ENCODE measurements at places on chromosomes 2 and 18.

DNA sequence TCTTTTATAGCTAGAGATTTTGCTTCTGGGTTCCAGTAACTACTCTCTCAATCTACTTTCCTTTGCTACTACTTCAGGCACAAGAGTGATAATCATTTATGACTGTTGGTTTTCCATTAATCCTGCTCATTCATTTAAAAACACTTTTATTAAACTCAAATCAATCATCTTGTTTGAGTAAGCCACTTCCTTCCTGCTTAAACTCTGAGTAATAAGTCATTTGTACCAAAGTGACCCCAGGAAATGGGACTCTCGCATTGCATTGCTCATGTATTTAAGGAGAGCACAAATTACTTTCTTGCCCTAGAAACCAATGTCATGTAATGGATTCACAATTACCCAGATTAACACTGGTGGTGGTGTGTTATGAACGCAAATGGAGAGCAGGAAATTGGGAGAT is 270.7 kb upstream of the HNMT start:
- DNase-seq = no peak

- no peak for DNase-seq
Measured at GRCh38 chr2:229572507-229573271, 141.7 kb downstream of the DNER start.

DNA sequence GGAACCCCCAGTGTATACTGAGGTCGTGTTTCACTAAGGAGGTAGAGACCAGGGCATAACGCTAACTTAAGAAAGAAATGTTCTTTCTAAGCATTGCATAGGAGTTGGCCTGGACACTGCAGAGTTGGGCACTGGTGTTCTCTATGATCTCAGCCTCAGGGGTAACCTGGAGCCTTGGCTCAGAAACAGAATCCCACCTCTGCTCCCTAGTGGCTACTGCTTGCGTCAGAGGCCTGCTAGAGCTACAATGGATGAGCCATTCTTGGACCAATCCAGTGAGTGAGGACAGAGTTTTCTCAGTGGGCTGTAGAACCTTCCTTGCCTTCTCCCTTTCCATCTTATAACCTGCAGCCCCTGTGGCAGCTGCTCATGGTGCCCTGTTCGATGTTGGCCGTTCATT is 324.4 kb upstream of the CELF4 start:
- no peak for DNase-seq

DNA sequence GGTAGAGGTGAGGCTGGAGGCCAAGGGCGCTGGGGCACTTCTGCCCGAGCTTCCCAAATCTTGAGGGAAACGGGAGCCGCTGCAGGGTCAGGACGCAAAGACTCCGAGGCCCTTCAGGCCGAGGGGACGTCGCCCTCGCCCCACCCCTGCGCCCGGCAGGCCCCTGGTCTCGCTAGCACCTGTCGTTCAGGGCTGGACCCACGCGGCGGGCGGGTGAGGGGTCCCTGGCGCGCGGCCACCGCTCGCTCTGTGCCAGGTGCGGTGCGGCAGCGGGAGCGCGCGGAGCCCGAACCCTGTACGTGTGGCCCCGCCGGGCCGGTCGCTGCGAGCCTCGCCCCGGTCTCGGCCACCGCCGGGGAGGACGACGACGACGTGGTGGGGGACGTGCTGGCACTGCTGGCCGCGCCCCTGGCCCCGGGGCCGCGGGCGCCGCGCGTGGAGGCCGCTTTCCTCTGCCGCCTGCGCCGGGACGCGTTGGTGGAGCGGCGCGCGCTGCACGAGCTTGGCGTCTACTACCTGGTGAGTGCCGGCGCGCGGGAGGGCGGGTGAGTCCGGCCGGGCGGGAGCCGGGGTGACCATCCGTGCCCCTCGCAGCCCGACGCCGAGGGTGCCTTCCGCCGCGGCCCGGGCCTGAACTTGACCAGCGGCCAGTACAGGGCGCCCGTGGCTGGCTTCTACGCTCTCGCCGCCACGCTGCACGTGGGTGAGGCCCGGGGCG is 4.9 kb downstream of the ERFE start:
- no peak for DNase-seq

DNA sequence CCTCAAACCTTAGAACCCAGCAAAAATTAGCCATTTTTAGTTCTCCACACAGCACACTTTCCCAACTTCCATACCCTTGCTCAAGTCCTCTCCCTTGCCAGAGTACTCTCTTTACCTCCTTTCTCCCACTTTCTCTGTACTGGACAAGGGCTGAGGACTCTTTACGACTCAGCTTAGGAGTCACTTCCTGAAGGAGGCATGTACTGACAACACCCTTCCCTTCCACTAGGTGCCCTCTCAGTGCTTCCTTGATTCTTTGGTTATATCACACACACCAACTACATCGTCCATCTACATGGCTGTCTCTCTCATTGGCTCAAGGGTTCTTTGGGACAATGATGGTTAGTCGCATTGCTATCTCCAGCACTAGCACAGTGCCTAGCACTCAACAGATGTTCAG is 5.2 kb upstream of the C18orf63 start:
- peak; percentile 20 for DNase-seq

DNA sequence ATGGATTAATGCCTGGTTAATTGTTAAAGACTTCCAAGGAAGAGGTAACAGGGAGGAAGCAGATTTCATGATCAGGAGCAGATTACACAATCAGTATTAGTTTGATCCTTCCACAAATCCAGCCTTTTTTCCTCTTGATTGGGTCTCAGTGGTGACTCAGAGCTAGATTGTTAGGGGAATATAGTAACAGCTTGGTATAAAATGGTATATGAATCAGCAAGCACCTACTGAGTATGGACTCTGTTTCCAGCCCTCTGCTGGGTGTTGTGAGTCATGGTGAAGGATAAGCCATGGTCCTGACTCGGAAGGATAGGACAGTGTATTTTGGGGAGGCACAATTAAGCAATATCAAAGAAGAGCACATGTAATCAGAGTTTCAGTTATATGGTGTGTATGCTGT is 272.4 kb upstream of the DPP10 start:
- DNase-seq = no peak

- DNase-seq = no peak
Measured at GRCh38 chr2:173175222-173175621, 99.6 kb downstream of the MAP3K20 start.

DNA sequence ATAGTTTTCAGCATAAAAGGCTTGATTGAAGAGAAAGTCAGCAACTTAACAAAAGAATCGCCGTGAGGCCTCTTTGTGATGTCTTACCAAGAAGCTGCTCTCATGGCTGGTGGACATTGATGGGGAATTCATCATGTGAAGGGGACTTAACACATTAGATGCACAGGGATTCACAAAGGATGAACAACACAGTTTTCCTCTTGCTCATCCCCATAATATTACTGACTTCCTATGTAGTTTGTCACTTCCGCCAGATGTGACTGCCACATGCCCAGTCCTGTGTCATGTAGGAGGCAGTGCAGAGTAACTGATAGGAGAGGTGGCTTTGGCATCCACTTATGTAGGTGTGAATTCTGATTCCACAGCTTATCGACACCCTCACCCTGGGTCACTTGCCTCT is 232.6 kb upstream of the LYPD1 start:
- DNase-seq = no peak

DNA sequence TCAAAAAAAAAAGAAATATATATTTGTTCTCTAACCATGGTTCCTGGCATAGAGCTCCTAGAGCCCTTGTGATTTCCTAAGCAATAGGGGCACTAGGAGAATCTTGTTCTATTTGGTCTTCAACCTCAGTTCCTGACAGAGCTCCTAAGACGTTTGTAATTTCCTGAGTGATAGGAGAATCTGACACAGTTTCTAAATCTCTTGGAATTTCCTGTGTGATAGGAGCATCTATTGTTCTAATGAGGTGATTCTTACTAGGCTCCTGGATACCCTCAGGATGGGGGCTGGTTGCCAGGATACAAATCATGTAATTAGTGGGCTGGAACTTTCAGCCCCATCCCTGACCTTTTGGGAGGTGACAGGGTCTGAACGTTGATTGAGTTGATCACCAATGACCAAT is 245.8 kb downstream of the ZEB2 start:
- DNase-seq = no peak

- no peak for DNase-seq
Measured at GRCh38 chr2:219718066-219718465, 90.6 kb downstream of the SLC4A3 start.

DNA sequence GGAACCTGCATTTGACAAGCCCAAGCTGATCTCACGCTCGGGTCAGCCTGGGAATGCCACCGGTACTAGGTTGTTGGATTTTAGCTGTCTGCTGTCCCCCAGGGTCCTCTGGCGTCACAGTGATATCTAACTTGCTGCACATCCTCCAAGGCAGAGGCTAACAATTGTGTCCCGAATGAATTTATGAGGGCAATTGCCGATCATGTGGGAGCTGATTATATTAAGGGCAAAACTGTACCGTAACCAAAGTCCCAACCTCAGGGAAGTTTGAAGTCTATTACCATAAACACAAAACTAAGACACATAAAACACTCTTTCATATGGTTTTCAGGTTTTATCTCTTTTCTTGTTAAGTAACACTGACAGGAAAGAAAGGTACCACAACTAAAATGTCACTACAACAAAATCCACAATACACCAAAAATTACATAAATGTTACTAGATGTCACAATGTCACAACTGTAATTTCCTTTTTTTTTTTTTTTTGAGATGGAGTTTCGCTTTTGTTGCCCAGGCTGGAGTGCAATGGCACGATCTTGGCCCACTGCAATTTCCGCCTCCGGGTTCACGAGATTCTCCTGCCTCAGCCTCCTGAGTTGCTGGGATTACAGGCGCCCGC is 6.7 kb downstream of the UXS1 start:
- DNase-seq = no peak

DNA sequence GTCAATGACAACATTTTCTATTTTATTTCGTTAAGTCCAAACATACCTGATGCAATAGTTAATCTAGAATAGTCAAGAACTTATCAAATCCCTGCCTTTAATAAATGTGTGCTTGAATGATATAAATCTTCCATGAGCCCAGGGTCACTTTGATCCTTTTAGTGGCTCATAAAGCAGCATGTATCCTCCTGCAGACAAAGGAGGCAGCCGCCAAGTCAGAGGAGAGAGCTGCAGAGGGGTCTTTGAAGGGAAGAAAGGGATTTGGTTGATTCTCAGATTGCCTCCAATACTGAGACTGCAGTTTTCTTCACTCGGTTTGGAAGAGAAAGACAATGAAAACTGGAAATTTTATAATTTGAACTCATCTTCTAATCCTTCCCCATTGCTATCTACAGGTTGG is 378.4 kb upstream of the PIK3C3 start:
- DNase-seq = no peak

- no peak for DNase-seq
Measured at GRCh38 chr2:202378001-202378400, 1.9 kb downstream of the BMPR2 start.

DNA sequence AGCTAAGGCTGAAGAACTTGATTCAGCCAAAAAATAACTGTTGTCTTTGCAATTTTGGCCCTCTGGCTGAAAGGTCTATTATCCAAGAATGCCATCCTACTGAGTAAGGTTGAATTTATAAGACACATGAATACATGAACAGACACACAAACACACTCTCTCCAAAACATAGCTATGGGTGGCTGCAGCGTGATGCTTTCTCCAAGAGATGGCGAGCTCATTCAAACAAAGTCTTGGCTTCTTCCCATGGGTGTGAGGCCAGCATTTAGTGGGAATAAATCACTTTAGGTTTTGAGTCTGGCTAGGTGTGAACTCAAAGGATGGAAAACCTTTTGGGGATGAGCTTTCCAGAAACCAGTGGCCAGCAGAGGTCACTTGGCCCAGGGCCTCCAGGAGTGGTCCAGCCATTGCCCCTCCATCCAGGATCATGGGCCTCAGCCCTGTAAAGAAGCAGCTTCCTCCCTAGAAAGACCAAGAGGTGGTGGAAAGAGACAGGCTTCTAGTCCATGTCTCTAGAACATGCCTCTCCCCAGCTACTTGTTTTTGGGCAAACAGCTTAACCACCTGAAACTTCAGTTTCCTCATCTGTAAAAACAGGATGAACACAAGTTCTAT is 11.0 kb upstream of the OSR1 start:
- no peak for DNase-seq

DNA sequence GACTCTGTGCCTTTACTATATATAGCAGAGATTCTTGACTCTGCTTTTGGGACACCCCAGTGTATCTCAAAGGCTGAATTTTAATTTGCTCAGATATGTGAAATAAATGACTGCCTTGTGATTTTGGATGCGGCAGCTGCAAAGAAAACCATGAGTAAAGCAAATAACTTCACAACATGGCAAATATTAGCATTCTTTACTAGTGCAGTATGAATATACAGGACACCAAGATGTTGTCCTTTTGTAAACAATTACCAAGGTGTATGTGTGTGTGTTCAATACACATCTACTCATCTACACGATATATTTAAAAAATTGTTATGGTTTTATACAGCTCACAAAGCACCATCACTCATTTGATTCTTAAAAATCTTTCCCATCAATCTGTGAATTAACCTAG is 70.6 kb upstream of the TCF4 start:
- no peak for DNase-seq

DNA sequence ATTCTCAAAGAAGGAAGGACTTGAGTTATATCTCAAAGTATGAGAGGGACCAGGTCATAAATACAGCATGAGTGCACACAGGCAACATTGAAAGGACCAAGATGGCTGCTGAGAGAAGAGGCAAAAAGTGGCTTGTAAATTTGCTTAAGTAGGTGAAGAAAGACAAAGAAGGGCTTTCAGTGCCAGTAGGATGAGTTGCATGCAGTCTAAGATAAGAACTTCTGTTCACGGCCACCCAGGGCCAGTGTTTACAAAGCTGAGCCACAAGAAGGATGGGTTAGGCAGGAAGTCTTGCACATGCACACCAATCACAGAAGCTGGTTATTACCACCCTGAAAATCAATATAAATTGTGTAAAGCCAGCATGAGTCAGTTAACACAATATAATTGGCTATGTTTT is 3.1 kb upstream of the ABCB11 start:
- DNase-seq = no peak

GRCh38 chr18:32056613-32057358 is 34.9 kb upstream of the RNF138 start:
- DNase-seq = no peak

DNA sequence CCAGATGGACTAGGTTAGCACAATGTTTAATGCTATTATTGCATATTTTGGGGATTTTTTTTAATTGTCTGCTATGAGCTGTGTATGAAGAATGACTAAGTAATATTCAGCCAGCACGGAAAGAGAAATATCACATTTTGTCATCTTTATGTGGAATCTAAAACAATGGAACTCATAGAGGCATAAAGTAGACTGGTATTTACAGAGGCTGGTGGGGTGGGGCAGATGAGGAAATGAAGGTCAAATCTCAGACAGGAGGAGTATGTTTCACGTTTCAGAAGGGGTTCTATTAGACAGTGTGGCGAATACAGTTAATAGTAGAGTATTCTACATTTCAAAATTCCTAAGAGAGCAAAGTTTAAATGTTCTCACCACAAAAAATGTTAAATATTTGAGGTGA is 4.7 kb downstream of the CDH19 start:
- no peak for DNase-seq

GRCh38 chr2:30798536-30798991 is 8.7 kb downstream of the CAPN13 start:
- DNase-seq = peak; percentile 14

- DNase-seq = no peak
Measured at GRCh38 chr2:24477229-24477628, 13.8 kb upstream of the NCOA1 start.
